Panc1 (cell line): ENCODE measurements at places on chromosomes 4 and X. TPM values are rescaled to one million over a fixed set of nuclear protein-coding genes. Genes with fewer than 3 reads are reported as not detected.

Gene CENPVL1
- not detected for total RNA-seq

Gene PABPC1L2A
- total RNA-seq: not detected

Gene TRMT44
- 10.8 TPM for total RNA-seq

Gene GC
- 0.31 TPM for total RNA-seq

DNA sequence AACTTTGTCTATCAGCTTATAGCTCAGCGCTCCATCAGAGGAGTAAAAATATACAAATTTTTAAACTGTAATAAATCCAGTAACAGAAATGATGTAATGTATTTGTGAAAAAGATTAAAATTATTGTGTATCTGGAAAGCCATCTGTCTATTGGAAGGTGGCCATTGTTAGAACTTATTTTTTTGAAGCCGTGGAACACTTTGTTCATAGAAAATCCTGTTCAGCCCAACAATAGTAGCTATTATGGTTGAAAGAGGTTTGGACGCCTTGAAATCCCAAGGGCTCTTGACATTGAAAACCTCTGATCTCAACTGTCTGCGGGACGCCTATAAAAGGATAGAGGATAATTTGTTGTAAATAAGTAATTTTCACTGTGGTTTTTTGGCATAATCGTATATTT is 98.3 kb downstream of the RAPGEF2 start:
- DNase-seq: no peak

GRCh38 chr4:138199568-138200235 is 42.4 kb downstream of the SLC7A11 start:
- peak; percentile 59 for DNase-seq

- no peak for DNase-seq
Observed at GRCh38 chrX:17596061-17596460, 141.2 kb upstream of the SCML1 start.

DNA sequence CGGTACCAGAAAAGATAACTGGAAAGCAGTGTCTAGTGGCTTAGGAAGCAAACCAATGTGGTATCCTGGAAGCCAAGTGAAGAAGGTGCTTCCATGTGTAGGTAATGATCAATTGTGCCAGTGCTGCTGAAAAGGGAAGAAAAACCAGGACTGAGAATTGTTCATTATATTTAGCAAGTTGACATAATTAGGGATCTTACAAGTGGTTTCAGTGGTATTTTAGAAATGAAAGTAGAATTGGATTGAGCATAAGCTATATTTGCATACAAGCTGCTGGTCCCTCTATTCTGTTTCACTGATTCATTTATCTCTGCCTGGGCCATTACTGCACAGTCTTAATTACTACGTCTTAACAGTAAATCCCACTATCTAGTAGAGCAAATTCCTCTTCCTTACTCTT is 32.3 kb downstream of the PRDM8 start:
- no peak for DNase-seq

- no peak for DNase-seq
Observed at GRCh38 chrX:96621811-96622210, 62.8 kb upstream of the DIAPH2 start.

DNA sequence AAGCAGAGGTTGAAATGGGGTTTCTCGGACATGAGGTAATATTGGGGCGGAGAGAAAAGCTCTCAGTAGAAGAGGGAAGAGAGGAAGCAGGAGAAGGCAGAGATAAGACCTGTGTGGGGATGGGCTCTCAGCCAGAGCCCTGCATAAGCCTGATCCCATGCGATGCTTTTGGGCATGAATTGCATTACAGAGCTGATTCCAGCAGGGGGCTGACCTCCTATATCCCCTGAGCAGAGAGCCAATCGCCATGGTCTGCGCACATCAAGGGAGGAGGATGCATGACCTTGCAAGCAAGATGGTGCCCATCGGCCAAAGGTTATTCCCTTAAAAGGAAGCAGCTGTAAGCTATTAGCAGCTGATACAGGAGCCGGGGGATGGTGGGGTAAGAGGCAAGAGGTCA is 7.6 kb downstream of the ANOS1 start:
- no peak for DNase-seq

- peak; percentile 15 for DNase-seq
Observed at GRCh38 chr4:130395871-130396270, 1299.9 kb downstream of the C4orf33 start.

DNA sequence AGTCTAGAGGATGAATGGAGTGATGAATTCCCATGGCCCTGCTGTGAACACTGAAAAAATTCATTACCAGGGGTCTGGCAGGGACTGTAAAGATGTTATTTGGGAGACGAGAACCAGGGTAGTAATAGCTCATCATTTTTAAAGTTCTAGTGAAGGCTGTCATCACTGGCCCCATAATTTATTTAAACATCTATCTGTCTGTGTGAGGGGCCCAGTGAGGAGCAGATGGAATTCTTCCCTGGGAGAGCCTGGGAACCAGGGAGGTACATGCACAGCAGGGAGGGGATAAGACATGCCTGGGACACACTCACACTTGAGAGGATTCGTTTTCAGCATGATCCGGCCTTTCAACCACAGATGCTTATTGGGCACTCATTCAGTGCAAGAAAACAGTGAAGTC is 162.0 kb downstream of the PDGFRA start:
- no peak for DNase-seq

DNA sequence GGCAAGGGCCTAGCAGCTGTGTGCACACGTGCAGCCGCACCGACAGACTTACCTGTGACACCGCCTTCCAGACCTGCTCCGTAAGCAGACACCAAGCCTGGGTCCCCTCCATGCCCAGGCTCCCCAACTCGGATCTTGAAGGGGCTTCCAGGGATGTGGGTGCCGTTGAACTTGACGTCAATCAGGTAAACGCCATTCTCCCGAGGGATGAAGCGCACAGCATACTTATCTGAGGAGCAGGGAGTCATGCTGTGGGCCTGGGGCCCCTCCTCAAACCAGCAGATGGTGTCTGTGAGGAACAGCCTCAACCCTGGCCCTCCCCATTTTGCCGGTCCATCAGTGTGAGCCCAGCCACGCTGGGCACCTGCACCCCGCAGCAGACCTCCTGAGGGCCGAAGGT is 24.5 kb downstream of the FLNA start:
- DNase-seq: no peak

- DNase-seq: no peak
Observed at GRCh38 chr4:140174543-140174942, 20.6 kb upstream of the MAML3 start.

- no peak for DNase-seq
Observed at GRCh38 chr4:16205298-16206164, 20.7 kb downstream of the TAPT1 start.

DNA sequence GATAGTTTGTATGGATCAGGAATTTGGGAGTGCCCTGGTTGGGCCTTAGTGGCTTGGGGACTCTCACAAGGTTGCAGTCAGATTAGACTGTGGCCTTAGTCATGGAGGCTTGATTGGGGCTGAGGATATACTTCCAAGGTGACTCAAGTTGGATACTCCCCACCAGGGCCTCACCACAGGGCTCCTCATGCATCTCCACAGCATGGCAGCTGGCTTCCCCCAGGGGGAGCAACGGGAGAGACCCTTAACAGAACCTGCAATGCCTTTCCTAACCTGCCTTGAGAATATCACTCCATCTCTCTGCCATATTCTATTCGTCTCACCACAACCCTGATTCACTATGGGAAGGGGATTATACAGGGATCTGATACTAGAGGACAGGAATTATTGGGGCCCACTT is 161.9 kb downstream of the RELL1 start:
- no peak for DNase-seq

DNA sequence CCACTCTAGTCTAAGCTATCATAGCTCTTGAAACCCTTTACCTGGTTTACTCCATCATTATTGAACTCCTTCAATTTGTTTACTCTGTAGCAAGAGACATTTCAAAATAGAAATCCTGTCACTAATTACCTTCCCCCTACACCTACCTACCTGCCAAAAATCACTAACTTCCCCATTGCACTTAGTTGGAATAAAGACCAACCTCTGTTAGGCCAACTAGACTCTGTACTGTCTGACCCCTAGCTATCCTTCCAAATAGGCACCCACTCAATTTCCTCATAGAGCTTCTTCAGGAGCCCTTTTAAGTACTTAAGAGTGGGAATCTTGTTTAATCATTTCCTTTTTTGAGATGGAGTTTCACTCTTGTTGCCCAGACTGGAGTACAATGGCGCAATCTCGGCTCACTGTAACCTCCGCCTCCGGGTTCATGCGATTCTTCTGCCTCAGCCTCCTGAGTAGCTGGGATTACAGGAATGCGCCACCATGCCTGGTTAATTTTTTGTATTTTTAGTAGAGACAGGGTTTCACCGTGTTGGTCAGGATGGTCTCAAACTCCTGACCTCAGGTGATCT is 8.9 kb upstream of the CDKL2 start:
- DNase-seq: no peak

GRCh38 chr4:60655356-60655755 is 544.8 kb upstream of the ADGRL3 start:
- DNase-seq: no peak

DNA sequence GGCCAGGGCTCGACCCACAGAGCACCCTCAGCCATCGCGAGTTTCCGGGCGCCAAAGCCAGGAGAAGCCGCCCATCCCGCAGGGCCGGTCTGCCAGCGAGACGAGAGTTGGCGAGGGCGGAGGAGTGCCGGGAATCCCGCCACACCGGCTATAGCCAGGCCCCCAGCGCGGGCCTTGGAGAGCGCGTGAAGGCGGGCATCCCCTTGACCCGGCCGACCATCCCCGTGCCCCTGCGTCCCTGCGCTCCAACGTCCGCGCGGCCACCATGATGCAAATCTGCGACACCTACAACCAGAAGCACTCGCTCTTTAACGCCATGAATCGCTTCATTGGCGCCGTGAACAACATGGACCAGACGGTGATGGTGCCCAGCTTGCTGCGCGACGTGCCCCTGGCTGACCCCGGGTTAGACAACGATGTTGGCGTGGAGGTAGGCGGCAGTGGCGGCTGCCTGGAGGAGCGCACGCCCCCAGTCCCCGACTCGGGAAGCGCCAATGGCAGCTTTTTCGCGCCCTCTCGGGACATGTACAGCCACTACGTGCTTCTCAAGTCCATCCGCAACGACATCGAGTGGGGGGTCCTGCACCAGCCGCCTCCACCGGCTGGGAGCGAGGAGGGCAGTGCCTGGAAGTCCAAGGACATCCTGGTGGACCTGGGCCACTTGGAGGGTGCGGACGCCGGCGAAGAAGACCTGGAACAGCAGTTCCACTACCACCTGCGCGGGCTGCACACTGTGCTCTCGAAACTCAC is 3.6 kb downstream of the MID1IP1 start:
- DNase-seq: no peak

- DNase-seq: peak; percentile 77
Observed at GRCh38 chr4:73222466-73223257, 35.9 kb downstream of the ANKRD17 start.

DNA sequence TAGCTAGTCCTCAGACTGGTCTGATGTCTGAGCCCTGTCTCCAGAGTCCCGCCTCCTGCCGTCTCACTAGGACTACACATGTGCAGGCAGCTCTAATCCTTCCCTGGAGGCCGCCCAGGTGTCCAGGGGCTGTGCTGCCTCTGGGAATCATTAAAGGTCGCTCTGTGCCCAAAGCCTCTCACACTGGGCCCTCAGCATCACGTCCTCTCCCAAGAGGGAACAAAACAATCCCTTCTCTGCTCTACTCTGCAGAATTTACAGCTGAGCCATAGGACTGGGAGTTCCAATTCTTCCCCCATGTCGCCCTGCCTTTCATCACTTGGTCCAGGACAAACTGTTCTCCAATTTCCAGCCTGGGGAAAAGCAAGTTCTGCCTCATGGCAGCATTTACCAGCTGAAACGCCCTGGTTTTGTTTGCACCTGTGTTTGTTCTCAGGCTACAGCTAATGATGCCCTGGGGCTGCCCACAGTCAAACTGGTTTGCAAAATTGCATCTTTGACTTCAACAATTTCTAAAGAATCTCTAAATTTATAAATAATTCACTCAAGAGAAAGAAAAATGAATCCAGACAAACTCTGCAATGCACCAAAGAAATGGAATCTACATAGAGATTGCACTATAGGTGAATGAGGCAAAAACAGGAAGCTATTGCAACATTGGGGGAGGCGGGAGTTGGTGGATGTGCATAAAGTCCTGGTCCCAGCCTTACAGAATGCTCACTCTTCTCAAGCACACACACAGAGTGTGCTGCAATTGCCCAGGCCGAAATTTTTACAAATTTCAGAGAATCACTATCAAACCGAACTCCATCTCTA is 7.2 kb upstream of the MRFAP1 start:
- DNase-seq: no peak

GRCh38 chr4:119834906-119835612 is 206.5 kb upstream of the PDE5A start:
- no peak for DNase-seq

GRCh38 chr4:24763631-24764297 is 31.6 kb upstream of the SOD3 start:
- DNase-seq: no peak

GRCh38 chrX:13013363-13014110 is 30.9 kb downstream of the FAM9C start:
- DNase-seq: no peak
